ENCODE measurements at places on chromosomes 13 and 19.

- no peak for DNase-seq
These were observed 77.2 kb upstream of the TMTC4 start for GRCh38 chr13:100751826-100752225.

GRCh38 chr19:6021878-6022569, 44.1 kb upstream of the RANBP3 start:
- DNase-seq, result peak; percentile 50

DNA sequence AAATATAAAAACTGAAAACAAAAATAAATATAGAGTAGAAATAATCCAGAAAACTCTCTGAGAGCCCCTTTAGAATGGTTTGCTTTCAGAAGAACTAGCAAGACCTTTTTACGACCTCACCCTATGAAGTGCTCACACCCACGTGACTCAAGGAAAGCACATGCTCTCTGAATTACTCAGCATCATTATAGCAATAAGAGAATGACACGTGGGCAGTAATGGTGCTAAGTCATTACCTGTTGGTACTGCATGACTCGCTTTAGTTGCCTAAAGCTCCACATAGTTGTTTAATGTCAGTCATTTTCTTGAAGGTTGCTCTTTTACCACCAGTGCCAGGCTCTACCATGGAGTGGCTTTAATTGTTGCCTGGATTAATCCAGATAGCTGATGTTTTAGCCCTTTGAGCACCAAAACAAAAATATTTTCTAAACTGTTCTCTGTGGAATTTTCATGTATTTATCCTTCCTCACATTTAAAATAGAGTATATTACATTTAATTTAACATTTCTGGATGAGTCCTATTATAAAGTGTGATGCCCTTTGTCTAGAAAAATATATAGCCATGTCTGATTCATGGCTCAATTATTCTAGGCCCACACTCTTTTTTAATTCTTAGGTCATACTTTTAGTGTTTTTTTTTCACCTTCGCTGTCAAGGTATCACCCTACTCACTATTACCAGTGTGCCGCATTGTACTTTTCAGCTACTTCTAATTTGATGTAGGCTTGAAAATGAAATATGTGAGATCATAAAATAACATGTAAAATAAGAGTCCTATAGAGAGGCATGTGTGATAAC, 56.8 kb downstream of the THSD1 start:
- DNase-seq, result no peak

- DNase-seq, result no peak
These were observed 515.4 kb downstream of the DCT start for GRCh38 chr13:93964146-93964512.

DNA sequence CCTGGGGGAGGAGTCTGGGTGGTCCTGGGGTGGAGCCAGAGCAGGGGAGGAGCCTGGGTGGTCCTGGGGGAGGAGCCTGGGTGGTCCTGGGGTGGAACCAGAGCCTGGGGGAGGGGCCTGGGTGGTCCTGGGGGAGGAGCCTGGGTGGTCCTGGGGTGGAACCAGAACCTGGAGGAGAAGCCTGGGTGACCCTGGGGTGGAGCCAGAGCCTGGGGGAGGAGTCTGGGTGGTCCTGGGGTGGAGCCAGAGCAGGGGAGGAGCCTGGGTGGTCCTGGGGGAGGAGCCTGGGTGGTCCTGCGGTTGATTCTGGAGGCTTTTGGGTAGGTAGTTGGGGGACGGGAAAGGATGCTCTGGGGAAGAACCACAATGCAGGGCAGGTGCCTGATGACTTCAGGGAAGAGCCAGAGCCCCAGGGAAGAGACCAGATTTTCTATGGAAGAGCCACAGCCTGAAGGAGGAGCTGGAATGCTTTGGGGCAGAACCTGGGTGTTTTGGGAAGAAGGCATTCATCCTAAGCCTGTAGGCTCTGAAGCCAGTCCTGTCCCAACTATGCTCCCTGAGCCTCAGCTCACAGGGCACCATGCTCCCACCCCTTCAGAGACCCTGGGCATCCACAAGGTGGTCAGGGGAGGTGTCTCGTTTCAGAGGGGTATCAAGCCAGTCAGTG, 15.0 kb downstream of the MRPS12 start:
- no peak for DNase-seq

DNA sequence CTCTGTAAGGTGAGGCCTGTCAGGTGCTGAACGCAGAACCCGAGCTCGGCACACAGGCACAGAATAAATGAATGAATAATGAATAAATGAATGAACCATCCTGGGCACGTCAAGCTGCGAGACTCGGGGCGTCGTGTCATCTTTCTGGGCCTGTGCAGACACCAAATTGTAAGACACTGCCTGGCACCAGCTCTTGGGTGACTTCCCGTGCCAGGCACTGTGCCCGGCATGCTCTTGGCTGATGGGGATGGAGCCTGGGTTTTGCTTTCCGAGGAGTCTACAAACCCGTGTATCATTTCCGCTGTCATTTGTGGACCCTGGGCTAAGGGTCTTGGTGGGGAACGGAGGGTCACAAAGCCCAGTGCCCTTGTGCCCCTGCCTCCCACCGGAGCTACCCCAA, 43.9 kb downstream of the CELF5 start:
- no peak for DNase-seq

GRCh38 chr19:38070573-38070972, 153.4 kb downstream of the DPF1 start:
- DNase-seq, result no peak

DNA sequence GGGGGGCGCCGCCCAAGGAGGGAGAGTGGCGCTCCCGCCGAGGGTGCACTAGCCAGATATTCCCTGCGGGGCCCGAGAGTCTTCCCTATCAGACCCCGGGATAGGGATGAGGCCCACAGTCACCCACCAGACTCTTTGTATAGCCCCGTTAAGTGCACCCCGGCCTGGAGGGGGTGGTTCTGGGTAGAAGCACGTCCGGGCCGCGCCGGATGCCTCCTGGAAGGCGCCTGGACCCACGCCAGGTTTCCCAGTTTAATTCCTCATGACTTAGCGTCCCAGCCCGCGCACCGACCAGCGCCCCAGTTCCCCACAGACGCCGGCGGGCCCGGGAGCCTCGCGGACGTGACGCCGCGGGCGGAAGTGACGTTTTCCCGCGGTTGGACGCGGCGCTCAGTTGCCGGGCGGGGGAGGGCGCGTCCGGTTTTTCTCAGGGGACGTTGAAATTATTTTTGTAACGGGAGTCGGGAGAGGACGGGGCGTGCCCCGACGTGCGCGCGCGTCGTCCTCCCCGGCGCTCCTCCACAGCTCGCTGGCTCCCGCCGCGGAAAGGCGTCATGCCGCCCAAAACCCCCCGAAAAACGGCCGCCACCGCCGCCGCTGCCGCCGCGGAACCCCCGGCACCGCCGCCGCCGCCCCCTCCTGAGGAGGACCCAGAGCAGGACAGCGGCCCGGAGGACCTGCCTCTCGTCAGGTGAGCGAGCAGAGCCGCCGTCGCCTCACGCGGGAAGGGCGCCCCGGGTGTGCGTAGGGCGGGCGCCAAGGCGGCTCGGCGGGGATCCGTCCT, at the start of gene RB1:
Gene RB1 (plus strand): TSS at position 393 of the 784 bp plus-strand sequence. CDS start 162 bp downstream, at position 555.
- peak; percentile 15 for DNase-seq

- DNase-seq, result no peak
These were observed 9.1 kb downstream of the SLITRK5 start for GRCh38 chr13:87680298-87680697.

DNA sequence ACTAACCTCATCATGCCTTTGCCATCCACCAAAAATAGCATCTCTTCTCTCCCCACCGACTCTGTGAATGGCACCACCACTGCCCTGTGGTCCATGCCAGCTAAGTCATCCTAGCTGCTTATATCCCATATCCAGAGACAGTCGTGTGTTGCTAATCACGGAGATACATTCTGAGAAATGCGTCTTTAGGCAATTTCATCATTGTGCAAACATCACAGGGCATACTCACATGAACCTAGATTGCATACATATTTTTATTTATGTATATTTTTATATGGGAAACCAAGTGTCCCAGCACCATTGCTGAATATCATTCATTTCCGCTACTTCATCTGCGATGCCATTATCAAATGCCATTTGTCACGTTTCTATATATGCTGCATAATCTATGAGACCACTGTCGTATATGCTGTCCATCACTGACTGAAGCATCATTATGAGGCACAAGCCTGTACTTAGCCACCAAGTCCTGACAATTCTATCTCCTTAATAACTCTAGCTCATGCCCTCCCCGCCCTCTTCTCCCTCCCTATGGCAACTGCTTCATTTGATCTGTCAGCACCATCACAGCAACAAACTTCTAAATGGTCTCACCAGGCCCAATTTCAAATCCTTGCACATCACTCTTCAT, 104.2 kb downstream of the HSPH1 start:
- DNase-seq, result no peak

DNA sequence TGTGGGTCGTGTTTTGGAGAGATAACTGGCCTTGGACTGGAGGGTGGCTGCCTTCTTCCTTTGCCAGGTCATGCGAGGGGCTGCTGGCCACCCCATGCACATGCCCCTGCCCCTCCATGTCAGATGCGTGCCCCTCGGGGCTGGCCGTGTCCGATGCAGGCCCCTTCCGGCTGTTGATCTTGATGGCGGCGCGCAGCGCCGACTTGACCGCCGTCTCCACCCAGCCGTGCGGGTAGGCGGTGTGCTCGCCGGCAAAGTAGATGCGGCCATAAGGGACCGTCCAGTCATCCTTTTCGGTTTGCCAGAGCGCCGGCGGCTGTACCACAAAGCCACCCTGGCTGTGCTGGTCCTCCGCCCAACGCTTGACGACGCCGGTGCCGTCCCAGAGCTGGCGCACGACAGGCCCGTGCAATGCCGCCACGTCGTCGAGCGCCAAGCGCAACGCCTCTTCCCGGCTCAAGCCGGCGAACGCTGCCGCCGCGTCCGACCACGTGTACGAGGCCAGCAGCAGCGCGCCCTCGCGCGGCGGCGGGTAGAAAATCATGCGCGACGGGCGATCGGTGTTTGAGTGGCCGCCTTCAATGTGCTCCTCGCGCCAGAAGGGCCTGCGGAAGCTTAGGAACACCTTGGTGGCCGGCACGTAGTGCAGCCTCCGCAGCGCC, 6.9 kb downstream of the IL4I1 start:
- DNase-seq, result no peak

GRCh38 chr13:107821492-107821891, 393.8 kb downstream of the LIG4 start:
- no peak for DNase-seq

GRCh38 chr13:110875241-110875640, 39.6 kb downstream of the ANKRD10 start:
- no peak for DNase-seq

DNA sequence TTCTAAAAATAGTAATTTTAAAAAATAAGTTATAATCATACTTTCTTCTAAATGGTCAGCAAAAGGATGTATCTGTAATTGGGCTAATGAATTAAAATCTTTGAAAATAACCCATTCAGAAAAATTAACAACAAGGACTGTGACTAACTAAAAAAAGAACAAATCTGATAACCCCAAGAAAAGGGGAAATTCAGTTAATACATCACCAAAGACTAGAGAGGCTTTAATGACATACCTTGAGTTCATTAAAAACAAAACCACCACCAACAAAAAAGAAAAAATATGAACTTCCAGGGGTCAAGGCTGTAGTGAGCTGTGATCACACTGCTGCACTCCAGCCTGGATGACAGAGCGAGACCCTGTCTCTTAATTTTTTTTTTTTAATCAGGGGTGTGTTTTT, 121.8 kb downstream of the TBC1D4 start:
- no peak for DNase-seq

DNA sequence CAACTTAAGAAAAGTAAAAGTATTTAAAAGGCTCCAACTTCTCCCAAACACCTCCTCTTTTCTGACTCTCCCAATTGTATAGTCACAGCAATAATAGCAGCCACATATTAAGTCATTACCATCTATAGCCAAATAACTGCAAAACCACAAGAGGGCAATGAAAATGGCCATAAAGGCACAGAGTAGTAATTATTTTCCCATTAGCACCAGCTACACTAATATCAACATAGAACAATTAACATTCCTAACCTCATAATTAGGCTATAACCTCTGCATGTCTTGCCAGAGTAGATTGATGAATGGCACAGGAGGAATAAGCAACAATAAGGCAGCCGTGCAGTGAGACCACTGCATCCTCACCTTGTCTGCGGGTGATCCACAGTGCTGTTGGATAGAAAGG, 226.4 kb upstream of the SERP2 start:
- no peak for DNase-seq
